ENCODE measurements at places on chromosomes 12 and 14.

DNA sequence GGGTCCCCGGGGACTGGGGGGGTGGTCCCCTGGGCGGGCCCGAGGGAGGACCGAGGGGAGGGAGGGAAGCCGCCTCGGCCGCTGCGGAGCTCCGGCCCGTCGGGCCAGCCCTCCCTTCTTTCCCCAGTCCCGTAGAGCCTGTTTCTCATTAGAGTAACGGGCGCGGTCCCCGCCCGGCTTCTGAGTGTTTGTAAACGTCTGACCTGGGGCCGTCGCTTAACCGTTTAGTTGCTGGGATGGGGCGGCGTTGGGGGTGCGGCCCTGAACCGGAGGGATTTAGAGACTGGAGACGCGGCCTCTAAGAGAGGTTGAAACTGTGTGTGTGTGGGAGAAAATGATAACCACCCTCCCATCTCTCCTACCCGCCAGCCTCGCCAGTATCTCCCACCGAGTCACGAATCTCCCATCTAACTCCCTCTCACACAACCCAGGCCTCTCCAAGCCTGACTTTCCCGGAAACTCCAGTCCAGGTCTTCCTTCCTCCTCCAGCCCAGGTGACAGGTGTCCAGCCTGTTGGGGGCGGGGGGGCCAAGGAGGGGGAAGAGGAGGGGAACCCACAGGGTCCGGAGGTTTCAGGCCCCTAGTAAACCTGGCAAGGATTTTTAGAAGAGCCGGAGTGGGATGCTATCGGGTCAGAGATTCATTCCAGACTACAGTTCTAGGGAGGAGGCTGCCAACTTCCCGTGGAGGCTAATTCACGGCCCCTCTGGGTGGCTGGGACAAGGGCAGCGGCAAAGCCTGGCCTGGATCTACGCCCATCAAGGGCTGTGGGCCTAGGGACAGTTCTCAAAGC lies 1.1 kb upstream of the NFATC4 start:
- peak; percentile 57 for DNase-seq

GRCh38 chr12:71216725-71217579 lies 59.2 kb upstream of the TSPAN8 start:
- no peak for DNase-seq

DNA sequence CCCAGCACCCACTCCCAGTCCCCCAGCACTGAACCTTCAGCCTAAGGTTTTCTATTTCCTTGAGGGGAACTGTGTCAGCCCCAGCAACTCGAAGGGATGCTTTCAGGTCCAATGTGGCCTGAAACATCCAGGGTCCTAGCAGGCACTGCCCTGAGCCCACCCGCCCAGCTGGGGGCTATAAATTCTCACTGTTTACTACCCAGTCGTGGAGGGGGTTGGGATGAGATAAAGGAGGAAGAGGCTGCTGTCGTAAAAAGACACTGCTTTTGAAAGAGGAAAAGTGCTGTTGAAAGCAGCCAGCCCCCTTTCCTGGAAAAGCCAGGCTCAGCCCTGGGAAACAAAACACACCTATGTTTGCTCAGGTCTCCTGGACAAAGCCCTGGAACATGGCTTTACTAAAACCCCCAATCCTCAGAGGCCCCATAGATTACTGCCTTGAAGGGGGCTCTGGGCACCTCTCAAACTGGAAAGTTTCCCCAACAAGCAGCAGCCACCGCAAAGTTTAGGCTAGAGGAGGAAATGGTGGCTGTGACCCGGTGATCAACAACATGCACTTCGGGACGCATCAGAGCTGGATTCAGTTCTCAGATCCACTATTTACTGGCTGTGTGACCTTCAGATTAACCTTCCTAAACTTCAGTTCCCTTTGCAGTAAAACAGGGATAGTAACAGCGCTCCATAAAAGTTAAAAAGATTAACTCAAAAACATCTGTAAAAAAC lies 51.0 kb downstream of the ACTN1 start:
- DNase-seq: no peak

- DNase-seq: no peak
These were observed 49.2 kb upstream of the GTF2A1 start for GRCh38 chr14:81269979-81270375.

- DNase-seq: no peak
These were observed 19.4 kb upstream of the IFNG start for GRCh38 chr12:68178774-68179439.

- DNase-seq: no peak
These were observed 37.9 kb downstream of the PITPNM2 start for GRCh38 chr12:123113026-123113425.

- DNase-seq: no peak
These were observed at the start of gene INF2 for GRCh38 chr14:104689109-104689880. Gene INF2, plus strand, starts transcription at chr14:104689618. Its CDS starts 11,748 bp downstream, at chr14:104701366.

DNA sequence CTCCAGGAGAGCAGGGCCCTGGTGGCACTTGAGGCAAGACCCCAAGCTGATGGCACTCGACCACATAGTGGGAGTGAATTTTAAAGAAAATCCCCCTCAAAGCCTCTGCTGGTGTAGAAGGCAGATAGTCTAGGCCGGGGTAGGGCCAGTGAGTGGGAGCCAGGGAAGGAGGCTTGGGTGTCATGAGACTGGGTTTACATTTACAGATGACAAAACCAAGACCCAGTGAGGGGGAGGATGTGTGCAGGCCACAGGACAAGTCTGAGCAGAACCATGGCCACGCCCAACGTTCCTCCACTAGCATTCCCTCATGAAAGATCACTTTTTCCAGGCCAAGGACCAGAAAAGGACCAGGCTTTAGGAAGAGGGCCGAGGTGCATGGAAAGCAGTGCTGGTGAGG lies 42.0 kb downstream of the EVL start:
- DNase-seq: no peak

DNA sequence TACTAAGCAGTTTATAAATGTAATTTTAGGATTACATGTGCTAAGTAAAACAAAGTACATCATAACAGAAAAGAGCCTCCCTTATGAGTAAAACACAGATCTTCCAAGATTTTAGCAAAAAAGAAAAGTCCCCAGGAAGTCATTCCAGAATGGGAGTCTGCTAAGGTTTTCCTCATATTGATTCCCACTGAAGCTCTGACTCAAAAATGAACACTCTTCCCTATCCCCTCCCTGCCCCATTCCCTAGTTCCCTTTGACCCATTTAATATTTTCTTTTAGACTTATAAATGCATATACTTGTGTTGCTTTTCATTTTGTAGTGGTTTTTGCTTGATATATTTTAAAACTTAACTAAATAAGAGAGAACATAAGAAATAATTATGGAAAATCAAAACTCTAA lies 40.1 kb downstream of the PTGER2 start:
- no peak for DNase-seq

- DNase-seq: no peak
These were observed 6.5 kb upstream of the VRK1 start for GRCh38 chr14:96790706-96791105.

DNA sequence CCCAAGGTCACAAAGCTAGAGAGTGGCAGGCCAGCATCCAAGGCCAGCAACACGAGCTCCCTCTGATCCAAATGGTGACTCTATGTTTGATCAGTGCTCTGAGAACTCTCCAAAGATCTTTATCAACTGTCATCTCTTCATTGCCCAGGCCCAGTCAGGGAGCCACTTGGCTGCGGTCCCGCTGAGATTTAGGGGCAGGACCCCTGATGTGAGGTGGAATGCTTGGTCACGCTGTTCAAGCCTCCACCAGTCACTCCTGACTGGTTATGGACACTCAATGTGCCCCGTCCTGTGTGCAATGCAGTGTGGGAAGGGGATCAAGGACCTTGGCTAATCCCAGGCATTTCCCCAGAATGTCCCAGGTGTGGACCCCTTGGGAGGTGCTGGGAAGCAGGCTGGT lies 19.8 kb upstream of the TCL1B start:
- no peak for DNase-seq

DNA sequence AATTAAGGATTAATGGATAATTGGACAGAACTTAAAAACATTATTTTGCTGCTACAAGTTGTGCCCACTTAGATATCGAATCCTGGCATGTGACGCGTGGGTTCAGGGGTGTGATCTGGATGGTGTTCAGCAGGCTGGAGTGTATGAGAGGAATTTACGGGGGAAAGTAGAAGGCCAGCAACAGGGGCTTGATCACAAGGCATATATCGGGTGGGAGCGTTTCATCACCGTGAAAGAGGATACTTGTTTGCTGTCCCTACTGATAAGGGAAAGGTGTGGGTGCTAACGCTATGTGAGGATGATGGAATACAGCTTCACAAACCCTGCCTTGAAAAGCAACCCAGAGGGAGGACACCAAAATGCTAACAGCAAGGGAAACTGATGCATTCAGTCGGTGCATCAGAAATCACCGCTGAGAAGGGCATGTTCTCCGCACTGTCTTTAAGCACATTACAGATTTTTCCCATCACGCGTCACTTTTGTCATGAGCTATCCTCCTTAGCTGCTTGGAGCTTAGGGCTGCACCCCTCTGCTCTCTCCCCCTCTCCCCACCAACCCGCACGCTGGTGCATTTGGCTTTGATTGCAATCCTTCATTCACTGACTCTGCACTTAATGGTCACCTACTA lies 13.4 kb downstream of the HHIPL1 start:
- DNase-seq: no peak

DNA sequence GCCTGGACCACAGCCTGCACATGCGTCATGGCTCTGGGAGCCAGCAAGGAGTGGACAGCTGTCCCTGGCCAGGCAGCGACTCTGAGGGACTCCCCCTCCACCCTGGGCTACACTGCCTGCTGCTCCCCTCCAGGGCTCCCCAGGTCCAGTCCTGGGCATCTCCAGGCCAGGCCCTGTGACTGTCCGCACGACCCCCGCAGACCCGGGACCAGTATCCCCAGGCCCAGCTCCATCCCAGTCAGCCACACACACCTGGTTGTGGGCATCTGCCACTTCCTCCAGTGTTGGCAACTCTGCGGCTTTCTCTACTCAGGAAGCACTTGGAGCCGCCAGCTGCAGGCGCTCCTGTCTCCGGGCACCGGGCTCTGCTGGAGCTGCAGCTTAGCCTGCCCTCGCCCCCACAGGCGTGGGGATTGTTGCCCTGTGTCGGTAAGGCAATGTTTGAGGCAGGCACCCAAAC lies 2.4 kb downstream of the ULK1 start:
- no peak for DNase-seq

GRCh38 chr12:24795699-24796347 lies 153.1 kb downstream of the BCAT1 start:
- DNase-seq: no peak

- DNase-seq: no peak
These were observed 42.3 kb downstream of the CPM start for GRCh38 chr12:68890701-68891113.

- no peak for DNase-seq
These were observed 66.8 kb upstream of the CFL2 start for GRCh38 chr14:34781242-34781641.

DNA sequence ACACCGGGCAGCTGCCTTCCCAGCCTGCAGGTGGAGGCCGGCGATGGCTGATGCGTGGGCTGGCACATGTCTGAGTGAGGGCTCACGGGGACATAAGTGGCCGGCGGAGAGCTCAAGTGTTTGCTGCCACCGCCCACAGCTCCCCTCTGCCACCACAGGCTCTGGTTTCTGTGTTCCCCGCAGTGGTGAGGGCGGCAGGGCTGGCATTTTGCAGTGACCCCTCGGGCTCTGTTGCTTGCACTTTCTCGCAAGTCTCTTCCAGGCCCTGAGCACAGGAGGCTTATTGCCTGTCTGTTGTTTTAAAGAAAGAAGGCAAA lies 271.0 kb upstream of the RTL1 start:
- no peak for DNase-seq

- DNase-seq: peak; percentile 12
These were observed 14.3 kb upstream of the PTGER2 start for GRCh38 chr14:52299692-52300278.

GRCh38 chr12:72189266-72189665 lies 82.9 kb upstream of the TRHDE start:
- no peak for DNase-seq

- no peak for DNase-seq
These were observed 196.0 kb downstream of the DUSP6 start for GRCh38 chr12:89156340-89156739.

All from SK-N-MC (cell line).